ENCODE measurements at places on chromosomes 2 and 18. TPM values are rescaled to one million over a fixed set of nuclear protein-coding genes. Genes with fewer than 3 reads are reported as not detected.

ACYP2 gene
- total RNA-seq, result 22.1 TPM

EIF4E2 gene
- 101 TPM for total RNA-seq

OR6B2 gene
- total RNA-seq, result not detected

TWIST2 gene
- total RNA-seq, result 118 TPM

USP37 gene
- 8.3 TPM for total RNA-seq

FAM98A gene
- 16.2 TPM for total RNA-seq

RGPD4 gene
- not detected for total RNA-seq

NIF3L1 gene
- total RNA-seq, result 21.0 TPM

STK36 gene
- total RNA-seq, result 32.1 TPM

RBM43 gene
- 4.9 TPM for total RNA-seq

EMX1 gene
- total RNA-seq, result not detected

STPG4 gene
- total RNA-seq, result 0.33 TPM

RBMS1 gene
- total RNA-seq, result 76.8 TPM

PECR gene
- total RNA-seq, result 22.6 TPM

BOK gene
- 42.4 TPM for total RNA-seq

KCNE4 gene
- total RNA-seq, result 11.0 TPM

LBH gene
- total RNA-seq, result 351 TPM

ZSWIM2 gene
- under 0.01 TPM for total RNA-seq

KCNIP3 gene
- total RNA-seq, result 1.7 TPM

DPP10 gene
- total RNA-seq, result not detected

MC4R gene
- not detected for total RNA-seq

All from fibroblast of lung (primary cell).